NCI-H774 (cell line): ENCODE measurements at places on chromosomes 2 and 18.

DNA sequence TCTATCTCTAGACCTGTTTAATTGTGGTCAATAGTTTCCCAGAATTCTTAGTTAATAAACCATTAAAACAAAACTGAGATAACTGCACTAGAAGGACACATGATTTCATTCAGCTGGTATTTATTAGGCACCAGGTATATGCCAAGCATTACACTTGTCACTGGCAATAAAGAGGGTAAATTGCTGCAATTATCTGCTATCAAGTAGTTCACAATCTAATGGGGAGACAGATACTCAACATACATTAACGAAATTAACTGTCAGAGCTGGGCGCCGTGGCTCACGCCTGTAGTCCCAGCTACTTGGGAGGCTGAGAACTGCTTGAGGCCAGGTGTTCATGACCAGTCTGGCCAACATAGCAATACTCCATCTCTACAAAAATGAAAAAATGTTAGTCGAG lies 71.7 kb upstream of the WIPF1 start:
- no peak for DNase-seq

- DNase-seq = no peak
These were observed 1276.1 kb upstream of the FAM98A start for GRCh38 chr2:34875091-34875745.

- no peak for DNase-seq
These were observed 170.7 kb upstream of the CRIM1 start for GRCh38 chr2:36184848-36185247.

GRCh38 chr2:142321706-142322280 lies 191.0 kb upstream of the LRP1B start:
- no peak for DNase-seq

DNA sequence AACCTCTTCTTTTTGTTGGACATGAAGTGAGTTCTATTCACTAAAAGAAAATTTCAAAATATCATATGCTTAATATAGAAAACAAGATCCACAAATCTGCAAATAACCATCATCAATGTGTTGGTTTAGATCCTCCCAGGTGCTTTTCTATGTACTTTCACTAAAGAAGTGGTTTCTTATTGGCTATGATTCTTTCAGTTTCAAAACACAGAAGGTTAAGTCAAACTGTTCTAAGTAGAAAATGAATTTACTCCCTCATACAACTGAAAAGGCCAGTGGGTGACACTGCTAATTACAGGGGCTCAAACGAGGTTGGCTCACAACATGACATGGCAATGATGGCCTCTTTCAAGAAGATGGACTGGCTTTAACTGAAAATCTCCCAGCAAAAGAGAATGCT lies 111.7 kb downstream of the GALR1 start:
- DNase-seq = no peak

GRCh38 chr18:10213526-10213925 lies 240.9 kb upstream of the APCDD1 start:
- peak; percentile 41 for DNase-seq

GRCh38 chr2:143237146-143237777 lies 108.0 kb downstream of the ARHGAP15 start:
- no peak for DNase-seq

DNA sequence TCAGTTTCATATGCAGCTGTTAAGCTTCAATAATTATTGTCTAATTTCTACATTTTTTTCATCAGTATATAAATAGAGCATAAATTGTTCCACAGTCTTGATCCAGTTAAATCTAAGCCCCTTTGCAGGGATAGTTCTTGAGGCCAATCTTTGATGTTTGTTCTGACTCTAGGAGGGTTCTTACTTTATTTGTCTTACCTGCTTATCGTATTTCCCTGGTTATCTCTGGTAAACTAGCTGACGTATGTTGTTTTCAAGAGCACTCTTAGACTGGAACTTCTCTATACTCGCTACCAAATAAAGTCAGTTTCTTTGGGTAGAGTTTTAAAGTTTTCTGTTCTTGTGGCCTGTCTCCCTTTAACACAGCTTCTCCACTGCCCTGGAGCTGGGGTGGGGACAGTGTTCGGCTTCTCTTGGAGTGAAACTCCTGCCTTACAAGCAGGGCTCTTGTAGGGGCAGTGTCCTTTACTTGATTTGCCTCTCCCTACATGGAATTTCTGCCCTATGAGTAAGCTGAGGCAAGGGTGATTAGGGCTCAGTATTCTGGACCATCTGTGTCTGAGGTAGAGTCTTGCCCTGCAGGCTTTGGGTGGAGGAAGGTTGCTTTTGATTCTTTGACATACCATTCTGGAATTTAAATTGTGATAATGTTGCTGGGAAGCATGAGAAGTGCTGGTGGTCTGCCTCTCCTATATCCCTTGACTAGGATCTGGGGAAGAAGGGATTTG lies 90.3 kb downstream of the PTPN4 start:
- no peak for DNase-seq
